GM12892 (cell line): ENCODE measurements at places on chromosomes 11 and 22.
A peak's percentile ranks its signal among the peaks of the same experiment; 100 is the strongest.

DNA sequence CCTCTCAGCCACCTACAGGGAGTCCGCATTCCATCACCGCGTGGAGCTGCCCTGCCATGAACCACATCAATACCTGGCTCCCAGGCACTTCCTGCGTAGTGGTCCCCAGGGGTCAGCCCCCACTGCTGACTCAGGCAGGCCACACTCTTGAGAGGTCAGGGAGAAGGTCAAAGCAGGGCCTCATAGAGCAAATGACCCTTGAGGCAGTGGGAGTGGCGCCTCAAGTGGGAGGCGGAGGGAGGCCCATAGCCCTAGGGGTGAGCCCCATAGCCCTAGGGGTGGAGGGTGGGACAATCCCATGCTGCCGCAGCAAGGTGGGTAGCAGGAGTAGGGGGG lies 5.0 kb downstream of the PRDX5 start:
- DNase-seq, result no peak

DNA sequence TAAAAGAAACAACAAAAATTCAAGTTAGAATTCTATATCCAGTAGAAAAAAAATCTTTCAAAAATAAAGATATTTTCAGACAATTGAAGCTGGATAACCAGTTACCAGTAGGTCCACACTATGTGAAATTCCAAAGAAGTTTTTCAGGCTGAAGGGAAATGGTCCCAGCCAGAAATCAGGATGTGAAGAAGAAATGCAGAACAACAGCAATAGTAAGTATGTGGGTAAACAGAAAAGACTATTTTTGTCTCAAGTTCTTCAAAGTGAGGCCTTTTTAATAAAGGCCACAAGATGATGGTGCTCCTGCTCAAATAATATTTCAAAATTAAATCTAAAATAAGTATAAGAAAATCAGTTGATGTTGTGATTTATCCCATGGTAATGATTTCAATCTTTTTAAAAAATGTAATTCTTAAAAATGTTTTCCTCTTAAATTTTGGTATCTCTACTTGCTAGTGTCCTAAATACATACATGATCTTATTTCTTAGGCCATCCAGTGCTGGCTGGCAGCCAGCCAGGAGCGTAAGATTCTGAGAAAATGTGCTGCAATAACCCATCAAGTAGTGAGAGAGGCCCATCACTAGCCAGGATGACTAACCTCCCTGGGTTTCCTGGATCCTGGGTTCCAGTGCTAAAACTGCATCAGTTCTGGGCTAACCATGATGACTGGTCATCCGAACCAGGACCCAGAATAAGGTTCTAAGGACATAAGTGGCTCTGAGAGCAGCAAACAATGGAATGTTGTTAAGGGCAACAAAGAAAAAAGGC lies 15.6 kb upstream of the UCP3 start:
- no peak for DNase-seq

- DNase-seq, result no peak
These were observed 3.1 kb downstream of the KCNJ5 start for GRCh38 chr11:128894286-128894681.

- DNase-seq, result no peak
These were observed 27.6 kb upstream of the TOLLIP start for GRCh38 chr11:1336836-1337646.

DNA sequence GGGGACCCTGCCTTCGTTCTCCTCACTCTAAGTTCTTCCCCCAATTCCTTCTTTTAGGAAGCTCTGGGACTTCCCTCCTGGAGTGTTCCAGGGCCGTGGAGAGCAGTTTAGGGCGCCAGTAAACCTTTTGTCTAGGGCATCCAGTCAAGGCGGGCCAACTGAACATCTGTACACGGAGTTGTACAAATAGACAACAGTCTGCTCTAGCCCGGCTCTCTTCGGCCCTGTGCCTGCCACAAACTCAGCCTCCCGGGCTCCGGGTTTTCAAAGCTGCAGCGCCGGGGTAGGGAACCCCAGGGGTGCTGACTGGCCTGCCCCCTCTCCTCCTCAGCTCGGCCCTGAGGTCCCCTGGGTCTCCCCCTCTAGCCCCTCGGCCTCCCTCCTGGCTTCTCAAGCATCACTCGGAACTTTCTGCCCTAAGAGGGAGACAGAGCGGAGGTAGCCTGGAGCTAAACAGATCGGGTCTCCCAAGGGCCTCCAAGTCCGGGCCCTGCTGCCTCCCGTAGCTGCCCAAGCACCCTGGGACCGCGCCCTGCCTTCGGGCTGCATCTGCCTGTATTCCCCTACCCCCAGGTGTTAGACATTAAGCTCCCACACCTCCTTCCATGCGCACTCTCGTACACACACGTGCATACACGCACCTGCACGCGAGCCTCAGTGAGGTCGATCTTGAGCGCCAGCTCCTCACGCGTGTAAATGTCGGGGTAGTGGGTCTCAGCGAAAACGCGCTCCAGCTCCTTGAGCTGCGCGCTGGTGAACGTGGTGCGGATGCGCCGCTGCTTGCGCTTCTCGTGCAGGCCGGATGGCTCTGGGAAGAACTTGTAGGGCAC lies 3.3 kb downstream of the PHOX2A start:
- DNase-seq, result no peak

DNA sequence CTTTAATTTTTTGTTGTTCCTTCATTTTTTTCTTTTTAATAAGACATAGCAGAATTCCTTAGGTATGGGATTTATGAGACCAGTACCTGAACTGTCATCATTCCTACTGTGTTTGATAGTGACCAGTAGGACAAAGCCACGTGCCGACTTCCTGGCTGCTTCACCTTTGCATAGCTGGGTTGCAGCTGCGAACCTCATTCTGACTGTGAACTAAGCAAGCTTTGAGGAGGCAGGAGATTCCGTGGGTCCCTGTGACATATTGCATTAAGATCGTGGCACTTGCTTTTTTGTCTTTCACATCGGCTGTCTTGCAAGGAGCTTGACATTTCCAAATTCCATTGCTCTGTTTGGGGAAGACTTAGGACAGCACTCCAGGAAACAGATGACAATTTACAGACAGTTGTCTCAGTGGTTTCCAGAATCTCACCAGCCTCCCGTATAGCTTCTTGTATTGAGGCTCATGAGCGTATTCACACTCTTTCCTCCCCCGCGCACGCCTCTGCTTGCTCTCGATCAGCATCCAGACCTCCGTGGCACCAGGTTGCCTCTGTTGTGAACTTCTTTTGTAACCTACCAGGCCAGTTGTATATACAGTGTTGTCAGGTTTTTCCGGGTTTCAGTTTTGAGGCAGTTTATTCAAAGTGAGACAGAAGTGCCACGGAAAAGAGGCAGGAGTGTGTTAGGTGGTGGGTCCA lies 101.7 kb downstream of the CWC15 start:
- no peak for DNase-seq

GRCh38 chr11:41306431-41306830 lies 153.0 kb downstream of the LRRC4C start:
- no peak for DNase-seq

DNA sequence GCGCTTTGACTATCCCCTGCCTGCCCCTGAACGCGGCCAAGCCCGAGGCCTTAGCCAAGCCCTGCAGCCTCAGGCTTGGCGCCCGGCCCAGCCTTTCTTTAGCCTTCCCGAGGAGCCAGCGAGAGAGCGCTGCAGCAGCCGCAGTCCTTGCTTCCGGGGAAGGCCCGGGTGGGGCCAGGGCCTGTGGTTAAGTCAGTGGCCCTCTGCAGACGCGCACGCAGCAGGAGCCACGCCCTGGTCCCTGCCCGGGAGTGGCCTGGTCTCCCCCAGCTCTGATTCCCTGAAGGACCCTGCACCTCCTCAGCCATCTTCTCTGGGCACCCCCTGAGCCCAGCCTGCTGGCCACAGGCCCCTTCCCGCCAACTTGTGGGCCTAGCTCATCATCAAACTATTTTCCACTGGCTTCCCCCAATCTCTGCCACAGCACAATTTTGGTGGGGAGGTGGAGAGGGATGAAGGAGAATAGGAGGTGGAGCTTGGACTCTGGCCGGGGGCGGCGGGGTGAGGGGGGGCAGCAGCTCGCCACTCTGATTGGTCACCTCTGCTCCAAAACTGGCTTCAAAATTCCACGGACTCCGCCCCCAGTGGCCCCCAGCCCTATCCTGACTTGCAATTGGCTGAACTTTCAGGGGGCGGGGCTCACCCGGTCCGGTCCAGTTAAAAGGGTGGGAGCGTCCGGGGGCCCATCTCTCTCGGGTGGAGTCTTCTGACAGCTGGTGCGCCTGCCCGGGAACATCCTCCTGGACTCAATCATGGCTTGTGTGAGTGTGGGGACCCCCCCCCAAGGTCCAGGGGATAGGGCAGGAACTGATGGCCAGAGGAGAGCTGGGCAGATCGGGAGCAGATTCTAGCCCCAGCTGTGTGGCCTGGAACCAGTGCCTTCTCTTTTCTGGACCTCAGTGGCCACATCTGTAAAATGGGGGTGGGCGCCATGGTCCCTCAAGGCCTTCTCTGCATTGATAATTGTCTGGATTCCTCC lies at the start of gene LGALS1:
TSS of gene LGALS1 (plus strand) at position 686 of the 979 bp plus-strand sequence. CDS start at position 753, 67 bp downstream.
- peak; percentile 84 for DNase-seq

- no peak for DNase-seq
These were observed 14.1 kb downstream of the SPECC1L start for GRCh38 chr22:24284747-24285203.

GRCh38 chr11:41498726-41499125 lies 39.3 kb upstream of the LRRC4C start:
- no peak for DNase-seq

- no peak for DNase-seq
These were observed 84.8 kb downstream of the UVRAG start for GRCh38 chr11:75899806-75900205.

DNA sequence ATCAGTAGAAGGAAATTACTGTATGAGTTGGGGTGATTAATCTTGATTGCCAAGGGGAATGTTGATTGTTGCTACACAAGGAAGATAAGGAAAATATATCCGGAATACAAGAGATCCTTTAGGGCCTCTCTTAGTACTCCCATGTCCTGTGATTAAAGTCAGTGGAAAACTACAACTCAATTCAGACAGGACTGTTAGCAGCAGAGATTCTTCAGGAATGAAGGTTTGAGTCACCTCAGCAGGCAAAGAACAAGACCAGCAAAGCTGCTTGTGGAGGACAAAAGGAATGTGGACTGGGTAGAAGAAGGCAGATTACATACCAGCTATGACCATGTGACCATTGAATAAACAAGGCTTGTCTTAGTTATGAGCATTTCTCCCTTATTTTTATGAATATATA lies 478.2 kb downstream of the BUD13 start:
- DNase-seq, result no peak

GRCh38 chr11:71370895-71371673 lies 77.1 kb downstream of the DHCR7 start:
- DNase-seq, result no peak

DNA sequence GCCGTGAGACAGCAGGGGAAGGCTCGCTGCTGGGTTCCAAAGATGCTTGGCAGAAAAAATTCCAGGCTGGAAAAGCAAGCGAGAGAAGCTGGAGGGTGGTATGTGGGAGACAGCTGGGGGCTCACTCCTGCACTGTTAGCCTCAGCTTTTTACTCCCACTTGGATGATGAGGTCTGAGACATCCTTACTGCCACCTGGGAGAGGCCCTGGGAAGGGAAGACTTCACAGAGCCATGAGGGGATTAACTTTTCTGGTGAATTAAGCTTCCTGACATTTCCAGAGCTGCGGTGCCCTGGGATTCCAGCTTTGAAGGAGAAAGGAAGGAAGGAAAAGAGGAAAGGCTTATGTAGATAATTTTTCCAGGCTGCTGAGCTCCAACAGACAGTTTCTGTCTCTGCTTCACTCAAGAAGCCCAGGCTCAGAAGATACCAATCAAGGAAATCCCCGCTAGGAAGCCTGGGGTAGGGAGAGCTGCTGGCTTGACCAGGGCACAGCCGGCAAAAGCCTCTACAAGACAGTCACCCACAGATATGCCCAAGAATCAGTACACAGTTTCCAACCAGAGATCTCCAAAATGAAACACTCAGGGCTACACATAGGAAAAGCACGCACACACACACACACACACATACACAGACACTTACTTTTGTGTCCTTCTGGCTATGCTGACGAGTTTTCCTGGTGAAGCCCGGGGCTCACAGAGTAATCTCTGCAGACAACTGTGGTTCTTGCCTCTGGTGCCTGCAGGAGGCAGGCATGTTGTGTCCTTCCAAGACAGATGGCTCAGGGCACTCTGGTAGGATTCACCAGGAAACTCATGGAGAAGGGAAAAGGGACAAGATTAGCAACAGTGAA lies 907 bp downstream of the MCHR1 start:
- DNase-seq, result no peak

DNA sequence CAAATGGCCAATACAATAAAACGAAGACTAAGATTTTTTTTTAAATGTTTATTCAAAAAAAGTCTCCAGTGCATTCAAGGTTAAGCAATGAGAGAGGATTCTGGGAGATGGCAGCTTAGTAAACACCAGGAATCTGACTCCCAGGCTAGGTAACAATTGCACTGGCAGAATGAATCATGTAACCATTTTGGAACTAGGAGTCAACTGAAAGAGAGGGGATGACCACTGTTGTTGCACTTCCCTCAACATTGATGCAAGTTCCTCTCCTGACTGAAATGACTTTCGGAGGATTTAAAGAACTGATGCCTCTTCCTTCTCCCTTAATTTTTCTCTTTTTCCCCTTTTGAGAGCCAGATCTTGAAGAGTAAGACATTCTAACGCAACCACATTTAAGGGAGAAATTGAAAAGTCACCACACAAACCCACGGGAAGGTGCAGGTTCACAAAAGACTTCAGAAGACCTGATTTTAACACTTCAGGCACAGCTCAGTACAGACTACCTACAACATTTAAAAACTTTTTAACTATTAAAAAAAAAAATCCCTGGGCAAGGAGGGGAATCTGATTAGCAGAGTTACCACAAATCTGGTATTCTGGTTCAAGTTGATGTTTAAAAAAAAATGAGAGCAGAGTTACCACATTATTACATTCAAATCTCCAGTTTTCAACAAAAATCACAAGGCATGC lies 56.8 kb downstream of the FCHSD2 start:
- DNase-seq, result no peak

- DNase-seq, result no peak
These were observed 374 bp downstream of the NLRP10 start for GRCh38 chr11:7964873-7965272.

- no peak for DNase-seq
These were observed 14.7 kb downstream of the MIAT start for GRCh38 chr22:26672060-26672471.

GRCh38 chr11:59785818-59786217 lies 24.8 kb downstream of the MRPL16 start:
- DNase-seq, result no peak
